ENCODE measurements at places on chromosomes 7 and 10.

- DNase-seq = no peak
Measured at GRCh38 chr10:75851580-75852345, 420.3 kb downstream of the LRMDA start.

- no peak for DNase-seq
Measured at GRCh38 chr10:124587811-124588211, 126.2 kb downstream of the LHPP start.

DNA sequence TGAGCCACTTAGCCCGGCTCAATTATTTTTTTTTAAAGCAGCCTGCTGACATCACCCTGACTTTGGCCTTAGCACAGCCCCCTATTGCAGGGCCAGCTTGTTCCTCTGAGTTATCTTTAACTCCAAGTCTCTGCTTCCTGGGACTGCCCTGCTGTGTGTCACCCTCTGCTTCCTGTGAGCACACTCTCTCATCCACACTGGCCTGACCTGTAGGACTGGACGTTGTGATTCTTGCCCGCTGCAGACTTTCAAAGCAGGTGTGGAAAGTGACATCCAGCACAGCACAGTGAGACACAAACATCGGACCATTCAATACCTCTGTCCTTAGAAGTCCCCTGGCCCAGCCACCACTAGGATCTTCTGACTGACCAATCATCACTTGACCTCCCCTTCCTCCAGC, 26.4 kb upstream of the HSPA12A start:
- no peak for DNase-seq

DNA sequence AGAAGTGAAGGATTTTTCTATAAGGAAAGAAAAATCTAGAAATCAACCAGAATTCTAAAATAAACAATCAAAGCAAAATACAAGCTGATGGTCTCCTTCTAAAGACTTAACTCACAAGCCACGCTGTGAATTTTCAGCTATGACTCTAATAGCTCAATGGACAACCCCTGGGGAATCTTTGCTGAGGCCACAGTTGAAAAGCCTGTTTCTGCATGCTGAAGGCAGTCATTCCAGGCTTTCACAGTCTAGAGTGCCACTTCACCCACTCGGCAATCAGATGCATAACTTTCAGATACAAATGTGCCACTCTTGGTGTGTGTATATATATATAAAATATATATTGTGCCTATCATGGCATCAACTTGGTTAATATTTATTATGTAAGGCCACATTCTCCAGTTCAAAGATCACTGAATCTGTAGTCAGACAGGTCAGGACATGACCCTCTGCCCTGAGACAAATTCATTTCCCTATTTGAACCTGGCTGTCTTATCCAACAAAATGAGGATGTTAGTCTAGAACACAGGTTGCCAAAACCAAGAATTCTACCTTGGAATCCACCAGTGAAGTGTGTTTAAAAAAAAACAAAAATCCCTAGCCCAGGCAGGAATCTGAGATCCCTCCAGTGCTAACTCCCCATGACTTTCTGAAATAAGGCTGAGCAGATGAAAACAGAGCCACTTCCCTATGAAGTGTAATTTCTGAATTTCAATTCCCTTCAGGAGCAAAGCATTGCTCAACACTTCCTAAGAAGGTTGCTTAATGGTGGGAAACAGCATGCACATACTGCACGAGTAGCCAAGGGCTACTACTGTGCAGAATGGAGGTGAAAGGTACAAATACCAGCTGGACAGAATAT, 9.9 kb downstream of the LIPA start:
- no peak for DNase-seq

DNA sequence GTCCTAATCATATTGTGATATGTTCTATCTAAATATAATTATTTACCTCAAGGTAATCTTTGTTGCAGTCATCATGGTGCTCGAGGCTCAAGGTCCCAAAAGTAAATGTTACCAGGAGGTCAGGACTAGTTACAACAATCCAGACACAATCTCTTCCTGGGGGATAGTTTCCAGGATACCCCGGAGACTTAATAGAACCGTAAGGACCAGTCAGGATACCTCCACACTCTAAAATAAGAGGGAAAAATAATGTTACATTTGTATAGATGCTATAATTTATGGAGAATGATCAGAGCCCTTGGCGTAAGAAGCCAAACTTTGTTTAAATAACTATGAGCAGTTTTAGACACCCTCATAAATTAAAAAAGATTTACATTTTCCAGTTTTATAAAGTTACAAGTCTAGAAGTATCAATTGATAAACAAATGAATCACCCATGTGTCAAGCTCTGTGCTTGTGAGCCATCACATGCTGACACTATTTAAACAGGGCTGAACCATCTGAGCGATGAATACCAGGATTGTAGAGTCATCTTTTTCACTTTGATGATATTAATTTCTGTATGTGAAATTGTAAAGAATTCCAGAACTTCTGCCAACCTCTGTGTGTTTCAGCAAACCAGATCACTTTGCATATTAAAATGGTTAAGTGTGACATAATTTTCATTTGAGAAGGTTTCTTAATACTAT, 41.3 kb downstream of the CUBN start:
- no peak for DNase-seq
